ENCODE measurements at places on chromosomes 12 and 14.

DNA sequence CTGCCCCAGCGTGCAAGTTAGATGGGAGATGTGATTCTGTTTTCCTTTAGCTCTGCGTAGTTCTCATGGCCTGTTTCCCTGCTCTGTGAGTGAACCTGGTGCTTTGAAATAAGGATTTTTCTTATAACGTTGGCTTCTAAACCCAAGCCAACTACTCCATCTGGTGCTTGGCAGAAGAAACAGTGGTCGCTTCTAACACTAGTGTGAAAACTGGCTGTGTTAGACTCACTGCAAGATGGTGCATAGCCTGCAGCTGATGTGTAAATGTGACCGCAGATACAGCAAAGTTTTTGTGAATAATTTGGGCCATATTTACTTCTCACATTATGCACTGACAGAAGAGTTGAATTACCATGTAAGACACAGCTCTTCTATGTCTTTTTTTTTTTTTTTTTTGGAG, 12.2 kb downstream of the GTF2H3 start:
- DNase-seq, result no peak

GRCh38 chr14:101220921-101221510, 317.5 kb upstream of the RTL1 start:
- DNase-seq, result no peak

DNA sequence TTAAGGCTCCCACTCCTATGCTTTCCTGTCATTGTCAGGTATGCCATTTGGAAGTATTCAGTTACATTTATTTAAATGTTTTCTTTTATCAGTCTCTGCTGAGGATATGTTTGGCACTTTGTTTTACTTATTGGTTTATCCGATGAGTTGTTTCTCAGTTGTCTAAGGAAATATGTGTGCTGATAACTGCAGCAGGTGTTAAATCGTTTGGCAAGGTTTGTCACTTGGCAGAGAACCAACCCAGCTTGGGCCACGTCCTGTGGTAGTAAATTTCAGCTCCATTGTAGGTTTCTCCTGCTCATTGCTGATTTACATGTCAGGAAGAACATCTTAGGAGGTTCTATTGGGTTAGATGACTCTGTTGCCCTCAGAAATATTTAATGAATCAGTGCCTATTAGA, 22.0 kb upstream of the MGST1 start:
- no peak for DNase-seq

DNA sequence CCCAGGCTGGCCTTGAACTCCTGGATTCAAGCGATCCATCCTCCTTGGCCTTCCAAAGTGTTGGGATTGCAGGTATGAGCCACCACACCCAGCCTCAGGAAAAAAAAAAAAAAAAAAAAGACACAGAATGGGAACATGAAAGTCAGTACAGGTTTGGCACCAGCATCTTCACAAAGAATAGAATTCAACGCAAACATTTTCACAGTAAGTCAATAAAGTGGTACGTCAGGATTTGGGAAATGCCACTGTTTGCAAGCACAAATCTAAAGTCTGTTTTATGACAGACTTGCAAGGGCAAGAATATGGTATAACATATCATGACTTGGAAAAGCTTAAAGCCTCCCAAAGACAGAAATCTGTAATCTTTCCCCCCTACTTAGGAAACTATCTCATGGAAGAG, 34.9 kb upstream of the WDR89 start:
- DNase-seq, result no peak

- peak; percentile 73 for DNase-seq
These were observed 249.7 kb downstream of the FOXG1 start for GRCh38 chr14:29016050-29016900.

- DNase-seq, result no peak
These were observed 6.9 kb downstream of the SMIM41 start for GRCh38 chr12:52086366-52086765.

DNA sequence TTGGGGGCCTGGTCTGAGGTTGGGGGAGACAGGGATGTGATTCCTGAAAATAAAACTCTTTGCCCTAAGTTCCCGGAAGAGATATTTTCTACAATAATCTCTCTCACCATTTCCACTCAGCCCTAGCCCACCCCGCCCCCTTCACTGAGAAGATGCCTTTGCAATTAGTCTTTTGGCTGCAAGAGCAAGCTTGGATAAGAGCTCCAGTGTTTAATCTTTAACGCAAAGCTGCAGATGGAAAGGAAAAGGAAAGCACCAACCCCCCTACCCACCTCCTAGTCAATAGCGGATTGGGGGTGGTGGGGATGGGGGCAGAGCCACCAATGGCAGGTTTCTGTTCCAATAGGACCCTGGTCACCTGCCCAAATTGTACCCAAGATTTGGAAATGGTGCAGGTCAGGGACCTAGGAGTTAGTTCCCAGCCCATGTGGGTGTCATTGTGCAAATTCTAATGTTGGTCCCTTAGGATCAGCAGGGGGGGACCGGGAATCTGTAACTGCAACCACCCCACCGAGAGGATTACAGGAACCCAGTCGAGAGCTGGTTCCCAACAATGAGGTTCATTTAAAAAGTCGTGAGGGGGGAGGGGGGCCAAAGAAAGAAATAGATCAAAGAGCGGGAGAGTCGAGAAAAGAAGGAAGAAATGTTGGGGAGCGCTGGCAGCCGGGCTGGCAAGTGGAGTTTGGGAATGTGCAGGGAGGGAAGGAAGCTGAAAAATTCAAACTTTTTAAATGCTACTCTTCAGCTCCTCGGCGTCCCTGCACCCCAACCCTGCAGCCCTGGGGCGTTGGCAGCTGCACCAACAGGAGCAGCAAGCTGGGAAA, 1.6 kb downstream of the ZFP36L1 start:
- DNase-seq, result no peak

DNA sequence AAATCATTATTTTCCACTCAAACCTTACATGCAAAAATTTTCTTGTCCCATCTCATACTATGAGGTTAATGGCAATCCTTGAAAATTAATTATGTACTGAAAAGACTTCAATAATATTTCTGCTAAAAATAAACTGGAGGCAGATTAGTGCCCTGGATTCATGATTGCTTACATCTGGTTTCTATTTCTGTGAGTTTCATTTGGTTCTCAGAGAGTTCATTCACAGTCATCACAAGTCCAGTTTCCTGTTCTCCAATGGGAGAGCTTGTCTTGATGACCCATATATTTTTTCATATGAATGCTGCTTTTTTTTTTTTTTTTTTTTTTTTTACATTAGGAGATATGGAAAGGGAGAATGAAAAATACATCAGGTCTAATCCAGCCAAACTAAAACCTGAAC, 6.6 kb upstream of the PTHLH start:
- DNase-seq, result no peak

GRCh38 chr12:106106061-106106566, 32.6 kb downstream of the NUAK1 start:
- DNase-seq, result no peak

- DNase-seq, result no peak
These were observed at the start of gene IL23A for GRCh38 chr12:56338308-56339157. IL23A (plus strand) TSS chr12:56338884; CDS start chr12:56339045, 161 bp downstream.

DNA sequence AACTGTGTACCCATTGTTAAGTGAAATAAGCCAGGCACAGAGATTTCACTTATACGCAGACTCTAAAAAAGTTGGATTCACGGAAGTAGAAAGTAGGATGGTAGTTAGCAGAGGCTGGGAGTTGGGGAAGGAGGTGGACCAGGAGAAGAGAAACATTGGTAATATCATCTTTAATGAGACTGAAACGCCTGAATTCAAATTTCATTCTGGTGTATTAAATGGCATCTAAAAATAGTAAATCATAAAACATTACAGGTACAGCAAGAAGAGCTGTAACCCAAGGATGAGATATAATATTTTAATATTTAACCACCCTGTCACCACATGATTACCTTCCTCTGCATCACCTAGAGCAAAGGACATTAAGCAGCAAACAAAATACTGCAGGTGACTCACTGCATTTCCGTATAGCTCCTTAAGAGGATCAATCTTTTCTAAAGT, 99.4 kb downstream of the EPS8 start:
- DNase-seq, result no peak

GRCh38 chr12:3043406-3043805, 33.8 kb upstream of the TSPAN9 start:
- DNase-seq, result no peak

- DNase-seq, result no peak
These were observed 145.0 kb downstream of the BTG1 start for GRCh38 chr12:92000597-92000996.

GRCh38 chr14:100230361-100230760, 8.6 kb upstream of the YY1 start:
- no peak for DNase-seq

- no peak for DNase-seq
These were observed 82.9 kb upstream of the VASH1 start for GRCh38 chr14:76678244-76678800.

DNA sequence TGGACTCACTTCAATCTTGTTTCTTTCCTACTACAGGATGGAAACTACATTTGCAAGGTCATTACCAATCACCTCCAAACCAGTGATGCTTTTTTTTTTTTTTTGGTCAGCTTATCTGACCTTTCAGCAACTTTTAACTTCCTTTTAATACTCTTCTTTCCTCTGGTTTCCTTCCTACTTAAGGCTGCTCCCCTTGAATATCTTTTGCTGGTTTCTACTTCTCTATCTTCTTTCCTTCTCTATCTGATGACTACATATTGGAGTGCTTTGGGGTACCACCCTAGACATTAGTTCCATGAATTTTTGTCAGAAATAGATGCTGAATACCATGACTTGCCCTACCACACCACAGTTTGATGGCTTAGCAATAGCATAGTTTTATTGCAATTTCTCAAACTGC, 197.7 kb upstream of the DDHD1 start:
- no peak for DNase-seq

GRCh38 chr14:82501554-82501953, 967.9 kb upstream of the SEL1L start:
- DNase-seq, result no peak

DNA sequence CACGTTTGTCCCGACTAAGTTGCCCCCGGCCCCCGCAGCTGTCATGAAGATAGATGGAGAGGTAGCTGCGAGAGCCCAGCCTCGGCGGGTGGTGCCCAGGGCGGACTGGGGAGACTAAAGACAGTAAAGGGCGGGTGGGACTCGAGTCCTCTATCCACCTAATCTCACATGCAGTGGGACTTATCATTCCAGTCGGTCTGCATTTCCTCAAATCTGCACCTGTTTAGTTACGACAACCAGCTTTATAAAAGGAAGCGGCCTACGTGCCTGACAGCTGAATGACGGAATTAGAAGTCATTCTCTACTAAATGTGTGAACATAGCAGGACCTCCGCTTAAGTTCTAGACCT, 109.8 kb upstream of the EGLN3 start:
- DNase-seq, result no peak

DNA sequence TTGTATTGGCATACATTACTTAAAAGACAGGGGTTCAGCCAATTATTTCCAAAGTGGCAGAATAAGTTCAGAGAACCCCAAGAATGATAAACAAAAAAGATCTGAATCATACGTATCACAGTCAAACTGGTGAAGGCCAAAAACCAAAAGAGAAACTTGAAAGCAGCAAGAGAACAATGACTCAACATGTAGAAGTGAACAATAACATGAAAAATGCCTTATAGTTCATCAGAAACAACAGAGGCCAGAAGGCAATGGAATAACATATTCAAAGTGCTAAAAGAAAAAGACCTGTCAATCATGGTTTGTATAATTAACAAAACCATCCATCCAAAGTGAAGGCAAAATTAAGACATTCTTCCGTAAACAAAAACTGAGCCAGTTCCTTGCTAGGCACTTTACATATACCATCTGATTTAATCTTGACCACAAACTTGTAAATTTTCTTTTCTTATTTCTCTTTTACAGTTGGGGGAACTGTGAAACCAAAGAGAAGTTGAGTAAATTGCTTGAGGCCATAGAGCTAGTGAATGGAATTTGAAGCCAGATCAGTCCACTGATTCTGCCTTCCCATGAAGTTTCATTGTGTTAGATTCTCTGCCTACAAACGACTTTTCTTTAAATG, 232.1 kb upstream of the SEL1L start:
- no peak for DNase-seq

GRCh38 chr12:103751171-103751570, 89.9 kb downstream of the NT5DC3 start:
- no peak for DNase-seq

- DNase-seq, result no peak
These were observed 191.9 kb downstream of the LRIG3 start for GRCh38 chr12:58728397-58728796.

DNA sequence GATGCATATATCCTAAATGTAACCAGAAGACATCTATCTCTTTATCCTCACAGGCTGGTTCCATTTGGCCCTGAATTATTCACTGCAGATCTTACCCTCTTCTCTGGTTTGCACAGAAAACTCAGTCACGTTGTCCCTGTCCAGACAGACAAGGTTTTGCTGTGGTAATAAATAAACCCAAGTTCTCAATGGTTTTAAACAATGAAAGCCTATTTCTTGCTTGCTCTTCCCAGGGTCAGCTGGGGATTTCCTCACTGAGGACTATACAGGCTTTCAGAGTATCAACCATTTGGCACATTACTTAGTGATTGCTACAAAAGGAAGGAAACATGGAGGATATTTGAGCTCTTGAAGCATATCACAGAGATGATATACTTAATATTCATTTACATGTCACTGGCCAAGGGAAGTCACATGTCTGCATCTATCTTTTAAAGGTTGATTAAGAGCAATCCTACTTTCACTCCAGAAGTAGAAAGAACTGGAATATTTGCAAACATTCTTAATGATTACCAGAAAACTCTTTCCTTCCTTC, 24.4 kb upstream of the E2F7 start:
- no peak for DNase-seq

- peak; percentile 67 for DNase-seq
These were observed 17.0 kb downstream of the ZDHHC22 start for GRCh38 chr14:77124345-77125280.

DNA sequence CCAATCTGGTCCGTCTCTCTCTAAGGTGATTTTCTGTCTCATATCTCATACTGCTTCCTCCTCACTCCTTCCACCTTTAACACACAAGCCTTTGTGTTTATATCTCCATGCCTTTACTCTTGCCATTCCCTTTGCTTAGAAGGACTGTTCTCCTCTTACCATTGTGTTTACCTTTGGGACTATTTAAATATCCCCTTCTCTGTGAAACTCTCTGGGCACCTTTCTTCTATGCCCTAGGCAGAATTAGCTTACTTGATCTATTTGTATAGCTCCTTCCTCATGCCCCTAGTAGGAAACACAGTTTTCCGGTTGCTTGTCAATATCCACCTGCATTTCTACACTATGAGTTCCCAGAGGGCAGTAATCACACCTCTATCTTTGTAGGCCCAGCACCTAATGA, 3.9 kb upstream of the AMHR2 start:
- no peak for DNase-seq
